ENCODE measurements at places on chromosomes 6 and 20.

GRCh38 chr6:119902681-119903080 lies 553.1 kb upstream of the MAN1A1 start:
- no peak for DNase-seq

DNA sequence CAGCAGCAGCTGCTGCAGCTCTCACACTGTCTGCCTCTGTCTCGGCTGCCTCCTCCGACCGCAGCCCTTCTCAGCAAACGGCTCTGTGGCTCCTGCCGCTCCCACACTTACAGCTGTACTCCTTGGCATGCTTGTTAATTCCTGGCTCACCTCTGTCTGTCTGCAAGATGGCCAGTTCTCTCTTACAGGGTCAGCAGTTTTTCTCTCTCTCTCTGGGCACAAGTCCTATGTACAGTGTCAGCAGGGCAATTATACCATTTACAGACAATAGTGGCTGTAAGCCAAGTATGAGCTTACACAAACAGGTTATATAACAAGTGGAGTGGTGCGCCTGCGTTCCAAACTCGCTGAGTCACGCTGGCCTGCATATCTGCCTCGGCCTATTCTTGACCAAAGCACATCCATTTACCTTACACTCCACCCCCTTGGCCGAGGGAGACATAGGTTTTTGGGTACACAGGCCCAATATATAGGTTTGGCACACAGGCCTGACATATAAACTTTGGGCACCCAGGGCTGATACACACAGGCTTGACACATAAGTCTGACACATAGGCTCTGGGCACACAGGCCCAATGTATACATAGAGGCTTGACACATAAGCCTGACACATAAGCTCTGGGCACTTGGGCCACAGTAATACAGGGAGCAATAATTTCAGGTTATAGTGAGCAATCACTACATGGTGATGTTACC lies 4.4 kb downstream of the ZKSCAN3 start:
- no peak for DNase-seq

GRCh38 chr6:43758617-43759050 lies 11.4 kb upstream of the VEGFA start:
- no peak for DNase-seq

- DNase-seq = no peak
Measured at GRCh38 chr6:109194880-109195279, 99.6 kb downstream of the CEP57L1 start.

GRCh38 chr6:16055852-16056251 lies 73.0 kb upstream of the MYLIP start:
- no peak for DNase-seq

- no peak for DNase-seq
Measured at GRCh38 chr20:1579488-1579887, 22.0 kb upstream of the SIRPD start.

- DNase-seq = no peak
Measured at GRCh38 chr6:159981403-159982245, 12.7 kb downstream of the IGF2R start.

DNA sequence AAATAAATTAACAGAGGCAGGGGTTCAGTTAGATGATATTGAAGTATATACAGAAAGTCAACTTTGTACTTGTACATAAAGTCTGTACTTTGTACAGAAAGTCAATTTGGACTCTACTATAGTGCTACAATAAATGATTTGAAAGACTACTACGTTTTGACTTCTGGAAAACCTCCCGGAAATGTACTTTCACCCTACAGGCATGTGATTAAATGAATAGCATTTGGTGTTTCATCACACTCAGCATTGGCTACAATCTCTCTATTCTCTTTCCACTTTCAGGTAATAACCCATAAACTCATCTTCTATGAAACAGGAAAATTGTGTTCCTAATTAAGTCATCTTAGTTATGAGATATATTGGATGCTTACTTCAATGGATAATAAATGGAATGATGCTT lies 25.6 kb upstream of the MC3R start:
- no peak for DNase-seq

- DNase-seq = no peak
Measured at GRCh38 chr6:154466971-154467679, 43.4 kb downstream of the CNKSR3 start.

- no peak for DNase-seq
Measured at GRCh38 chr6:155181498-155181897, 82.3 kb upstream of the CLDN20 start.

GRCh38 chr6:20571261-20571660 lies 37.0 kb downstream of the CDKAL1 start:
- DNase-seq = no peak

DNA sequence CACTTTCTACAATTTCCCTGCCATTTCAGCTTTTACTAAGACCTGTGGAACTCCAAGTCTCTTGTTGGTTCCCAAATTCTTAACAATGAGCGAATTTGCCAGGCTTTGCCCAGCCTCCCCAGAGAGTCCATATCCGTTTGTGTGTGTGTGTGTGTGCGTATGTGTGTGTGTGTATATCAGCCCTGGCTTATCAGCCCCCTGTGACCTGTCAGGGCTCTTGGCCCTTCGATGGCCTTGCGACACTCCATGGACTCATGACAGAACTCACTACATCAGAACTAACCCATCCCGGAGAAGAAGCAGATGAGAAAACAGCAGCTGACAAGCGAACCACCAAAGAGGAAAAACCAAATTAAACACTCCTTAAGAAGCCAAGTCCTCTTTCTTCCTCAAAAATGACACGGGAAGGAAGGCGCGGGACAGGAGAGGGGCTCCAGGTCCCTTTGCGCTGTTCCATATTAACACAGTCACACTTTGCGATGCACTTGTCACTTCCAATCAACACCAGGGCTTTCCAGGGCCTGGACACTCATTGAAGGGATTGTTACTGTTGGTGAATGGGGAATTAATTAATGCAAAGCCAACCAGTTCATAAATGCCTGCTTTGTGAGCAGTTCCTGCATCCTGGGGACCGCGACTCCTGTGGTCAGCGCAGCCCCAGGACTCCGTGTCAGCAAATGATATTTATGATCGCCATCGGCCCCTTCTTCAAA lies 524.0 kb downstream of the CD83 start:
- DNase-seq = no peak

DNA sequence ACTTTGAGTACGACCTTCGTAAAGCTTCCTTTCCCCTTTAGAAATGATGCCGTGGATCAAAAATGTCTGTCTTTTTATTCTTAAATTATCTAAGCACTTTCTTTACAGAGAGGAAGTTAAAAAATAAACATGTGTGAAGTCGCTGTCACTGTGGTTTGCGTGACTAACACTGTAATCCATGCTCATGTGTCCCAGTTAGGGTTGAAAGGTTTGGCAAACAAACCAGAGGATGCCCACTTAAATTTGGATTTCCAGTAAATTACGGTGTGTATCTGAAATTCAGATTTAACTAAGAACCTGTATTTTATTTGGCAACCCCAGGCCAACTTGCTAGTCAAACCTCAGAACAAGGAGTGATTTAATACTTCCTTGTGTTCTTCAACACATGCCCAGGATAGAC lies 21.1 kb downstream of the HLA-DRB1 start:
- DNase-seq = no peak

GRCh38 chr6:101344885-101345284 lies 48.6 kb upstream of the GRIK2 start:
- no peak for DNase-seq

- DNase-seq = no peak
Measured at GRCh38 chr20:47159166-47159565, 197.3 kb downstream of the ZMYND8 start.

GRCh38 chr6:67450641-67451040 lies 1184.4 kb upstream of the ADGRB3 start:
- DNase-seq = no peak

- peak; percentile 74 for DNase-seq
Measured at GRCh38 chr20:10671221-10671918, 2.4 kb downstream of the JAG1 start.

- no peak for DNase-seq
Measured at GRCh38 chr6:16354692-16355091, 116.3 kb downstream of the GMPR start.

GRCh38 chr6:143911028-143911427 lies 46.8 kb downstream of the ZC2HC1B start:
- no peak for DNase-seq

GRCh38 chr6:56399672-56400263 lies 152.4 kb upstream of the COL21A1 start:
- DNase-seq = no peak

- no peak for DNase-seq
Measured at GRCh38 chr6:157538168-157538567, 157.2 kb downstream of the ZDHHC14 start.

DNA sequence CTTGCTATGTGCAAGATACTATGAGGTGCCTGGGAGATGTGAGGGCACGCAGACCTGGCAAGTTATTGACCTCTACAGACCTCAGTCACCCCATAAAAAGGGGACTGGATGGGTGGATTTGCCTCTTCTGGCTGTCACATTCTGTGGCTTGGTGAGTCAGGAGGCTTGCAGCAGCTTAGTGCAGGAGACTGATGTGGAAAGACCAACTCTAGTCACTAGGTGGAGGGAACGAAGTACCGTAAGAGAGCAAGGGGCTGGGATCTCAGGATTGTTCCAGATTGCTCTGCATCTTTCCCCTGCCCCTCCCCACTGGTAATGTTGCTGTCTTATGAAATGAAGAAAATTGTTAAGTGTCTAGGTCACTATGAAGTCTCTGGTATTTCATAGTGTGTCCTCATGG lies 3.3 kb downstream of the MAPRE1 start:
- DNase-seq = no peak

GRCh38 chr6:25278261-25278913 lies 787 bp upstream of the CARMIL1 start:
- no peak for DNase-seq

DNA sequence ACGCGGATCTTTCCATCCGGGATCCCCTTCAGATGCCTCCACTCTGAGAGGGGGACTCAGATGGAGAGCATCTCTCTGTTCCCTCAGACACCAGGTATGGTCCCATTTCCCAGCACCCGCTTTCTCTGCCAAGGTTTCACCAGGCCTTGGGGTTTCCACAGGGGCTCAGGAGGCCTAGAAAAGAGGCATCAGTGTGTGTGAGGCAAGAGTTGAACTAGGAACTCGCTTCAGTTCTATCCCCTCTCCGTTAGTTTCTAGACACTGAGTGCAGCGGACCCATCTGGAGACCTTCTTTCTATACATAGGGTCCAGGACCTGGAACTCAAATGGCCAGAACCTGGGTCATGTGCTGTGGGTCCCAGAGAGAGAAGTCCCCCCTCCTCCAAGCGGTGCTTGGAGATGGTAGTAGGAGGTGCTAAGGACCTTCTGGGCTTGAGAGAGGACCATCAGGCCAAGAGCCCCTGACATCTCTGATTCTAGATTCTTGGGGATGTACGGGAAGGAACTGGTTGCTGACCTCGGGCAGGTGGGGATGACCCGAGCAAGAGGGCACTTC lies 2.1 kb downstream of the SLC12A5 start:
- DNase-seq = no peak

DNA sequence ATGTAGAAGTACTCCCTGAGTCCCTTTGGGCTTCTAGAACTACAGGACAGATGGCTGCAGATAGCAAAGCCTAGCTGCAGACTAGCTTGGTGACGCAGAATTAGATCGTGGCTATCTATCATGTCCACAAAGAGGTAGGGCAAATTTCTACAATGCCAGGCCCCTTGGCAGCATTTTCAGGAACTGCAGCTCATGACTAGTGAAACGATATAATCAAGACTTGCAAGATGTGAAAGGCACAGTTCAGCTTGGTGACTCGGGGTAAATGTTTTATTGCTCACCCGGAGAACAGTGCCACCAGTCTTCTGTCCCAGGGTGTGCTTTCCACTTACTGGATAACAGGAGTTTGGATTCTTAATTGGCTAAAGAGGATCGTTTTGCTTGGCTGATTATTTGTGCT lies 108.7 kb upstream of the LY86 start:
- no peak for DNase-seq

DNA sequence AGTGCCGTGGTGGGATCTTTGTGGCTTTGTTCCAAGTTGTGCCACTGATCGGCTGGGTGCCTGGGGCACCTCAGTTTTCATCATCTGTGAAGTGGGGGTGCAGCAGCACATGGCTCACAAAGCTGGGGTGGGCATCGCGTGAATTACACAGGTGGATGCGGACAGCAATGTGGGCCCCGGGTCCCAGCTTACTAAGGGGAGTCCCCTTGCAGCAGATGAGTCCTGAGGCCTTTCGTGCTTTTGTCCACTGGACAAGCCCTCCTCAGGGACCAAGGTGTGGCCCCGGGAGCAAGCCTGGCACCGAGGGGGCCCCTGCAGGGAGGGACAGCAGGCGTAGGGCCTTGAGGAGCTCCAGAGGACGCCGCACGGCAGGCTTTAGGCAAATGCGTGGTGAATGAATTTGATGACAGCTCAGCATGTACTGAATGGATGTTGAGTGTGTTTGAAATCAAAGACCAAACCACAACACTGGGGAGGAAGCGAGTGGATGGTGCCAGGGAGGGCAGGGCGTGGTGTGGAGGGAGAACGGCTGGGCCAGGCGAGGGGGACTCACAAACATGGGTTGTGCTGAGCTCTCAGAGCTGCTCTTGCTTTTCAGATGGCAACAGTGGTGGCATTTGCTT lies 53.2 kb downstream of the IRF4 start:
- DNase-seq = no peak

DNA sequence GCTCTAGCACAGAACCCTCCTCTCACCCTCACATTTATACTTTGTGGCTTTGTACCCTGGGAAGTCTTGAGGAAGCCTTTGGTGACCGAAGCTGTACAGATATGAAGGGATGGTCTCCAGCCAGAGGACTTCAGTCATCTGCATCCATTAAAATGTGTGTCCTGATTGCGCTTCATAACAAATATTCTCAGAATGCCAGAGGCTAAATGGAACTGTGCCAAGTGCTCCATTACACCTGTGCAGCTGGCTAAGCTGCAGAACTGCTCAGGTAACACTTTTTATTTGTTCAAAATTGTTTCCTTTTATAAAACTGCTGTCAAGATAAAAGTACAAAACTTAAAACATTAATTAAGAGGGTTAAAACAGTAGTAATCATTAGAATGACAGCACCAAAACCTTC lies 22.3 kb downstream of the TPBG start:
- DNase-seq = no peak

DNA sequence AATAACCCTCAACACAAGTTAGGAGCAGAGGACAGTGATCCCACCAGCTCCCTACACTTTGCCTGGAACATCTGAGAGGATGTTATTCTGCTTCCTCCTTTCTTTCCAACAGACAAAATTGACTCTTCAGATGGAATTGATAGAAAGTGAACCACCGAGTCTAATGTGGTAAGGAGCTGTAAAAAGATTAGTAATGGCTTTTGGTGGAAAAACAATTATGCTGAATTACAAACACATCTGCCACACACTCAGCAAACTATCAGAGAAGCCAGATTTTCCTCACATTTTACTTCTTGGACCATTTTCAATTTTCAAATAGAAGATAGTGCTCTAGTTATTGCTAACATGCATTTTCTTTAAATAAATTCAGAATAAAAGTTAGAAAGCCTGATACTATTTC lies 171.8 kb upstream of the COL21A1 start:
- DNase-seq = no peak

DNA sequence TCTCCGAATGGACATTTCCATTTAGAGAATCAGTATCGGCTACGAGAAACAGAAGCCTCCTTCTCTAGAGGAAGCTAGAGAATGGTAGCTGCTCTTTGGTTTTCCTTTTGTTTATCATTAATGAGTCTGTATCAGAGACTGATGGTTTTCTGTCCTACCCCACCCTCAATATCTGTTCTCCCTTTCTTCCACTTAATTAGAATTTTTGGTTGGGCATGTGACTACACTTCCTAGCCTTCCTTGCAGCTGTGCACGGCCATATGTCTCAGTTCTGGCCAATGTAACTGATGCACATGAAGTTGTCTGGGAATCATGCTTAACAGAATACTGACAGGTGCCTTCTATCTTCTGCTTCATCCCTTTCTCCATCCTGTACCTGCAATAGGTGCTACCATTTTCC lies 19.0 kb downstream of the RNF24 start:
- DNase-seq = no peak

- no peak for DNase-seq
Measured at GRCh38 chr6:131136021-131136786, 937 bp downstream of the AKAP7 start.

Data from hypothalamus (tissue), 51 donors.